ENCODE measurements at places on chromosomes 5 and 9.

GRCh38 chr5:109844148-109844547, 154.4 kb downstream of the MAN2A1 start:
- DNase-seq = no peak

- no peak for DNase-seq
These were observed 17.6 kb downstream of the MTX3 start for GRCh38 chr5:79973511-79973910.

DNA sequence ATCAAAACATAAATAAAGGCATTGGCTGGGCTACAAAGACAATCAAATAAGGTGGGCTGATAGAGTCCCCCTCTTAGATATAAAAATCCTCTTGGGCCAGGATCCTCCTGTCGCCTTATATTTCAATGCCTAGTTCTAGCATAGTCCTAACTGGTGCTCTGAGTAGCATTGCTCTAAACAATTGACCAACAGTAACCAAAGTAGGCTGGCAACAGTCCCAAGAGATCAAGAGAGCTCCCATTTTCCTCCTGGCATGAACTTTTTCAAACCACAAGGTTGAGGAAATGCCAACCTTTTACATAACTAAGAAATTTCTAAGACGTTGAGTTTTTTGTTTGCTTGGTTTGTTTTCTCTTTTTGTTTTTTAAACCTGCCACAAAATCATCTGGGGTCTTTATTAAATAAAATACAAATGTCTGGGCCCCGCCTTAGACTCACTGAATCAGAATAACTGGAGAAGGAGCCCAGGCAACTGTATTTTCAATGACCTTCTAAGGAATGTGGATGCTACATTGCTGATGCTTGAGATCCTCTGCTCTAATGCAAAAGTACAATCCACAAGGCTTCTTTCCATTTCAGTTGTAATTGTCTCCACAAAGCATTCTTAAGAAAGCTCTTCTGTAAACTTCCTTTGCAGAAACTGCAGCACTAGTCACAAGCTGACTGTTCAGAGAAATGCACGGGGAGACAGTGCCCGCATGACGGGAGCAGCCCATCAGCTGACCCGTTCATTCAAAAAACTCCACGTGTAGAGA, 2.9 kb downstream of the SLC45A2 start:
- DNase-seq = no peak

GRCh38 chr5:2908086-2908485, 156.6 kb upstream of the IRX2 start:
- DNase-seq = no peak

GRCh38 chr5:139577689-139578290, 16.7 kb downstream of the UBE2D2 start:
- no peak for DNase-seq

DNA sequence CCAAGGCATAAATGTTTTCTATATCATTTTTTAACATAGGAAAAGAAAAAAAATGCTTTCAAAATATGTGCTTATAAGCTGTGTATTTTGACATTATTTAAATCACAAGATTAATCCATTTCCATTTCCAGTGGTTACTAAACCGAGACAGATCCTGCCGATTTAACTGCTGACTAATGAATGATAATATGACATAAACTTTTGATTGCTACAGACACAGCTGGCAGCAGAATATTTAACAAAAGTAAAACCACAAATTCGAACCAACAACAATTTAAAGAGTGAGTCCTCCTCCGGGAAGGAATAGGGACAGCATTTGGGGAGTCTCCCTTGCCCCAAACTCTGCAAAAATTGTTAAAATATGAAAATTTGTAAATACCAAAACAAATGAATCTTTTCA, 401.3 kb upstream of the DAB2 start:
- no peak for DNase-seq

- DNase-seq = no peak
These were observed 85.6 kb downstream of the SMIM15 start for GRCh38 chr5:61076626-61077025.

GRCh38 chr5:122385286-122385685, 73.2 kb downstream of the SNCAIP start:
- DNase-seq = no peak

GRCh38 chr5:146025114-146025680, 80.2 kb downstream of the PLAC8L1 start:
- DNase-seq = no peak

DNA sequence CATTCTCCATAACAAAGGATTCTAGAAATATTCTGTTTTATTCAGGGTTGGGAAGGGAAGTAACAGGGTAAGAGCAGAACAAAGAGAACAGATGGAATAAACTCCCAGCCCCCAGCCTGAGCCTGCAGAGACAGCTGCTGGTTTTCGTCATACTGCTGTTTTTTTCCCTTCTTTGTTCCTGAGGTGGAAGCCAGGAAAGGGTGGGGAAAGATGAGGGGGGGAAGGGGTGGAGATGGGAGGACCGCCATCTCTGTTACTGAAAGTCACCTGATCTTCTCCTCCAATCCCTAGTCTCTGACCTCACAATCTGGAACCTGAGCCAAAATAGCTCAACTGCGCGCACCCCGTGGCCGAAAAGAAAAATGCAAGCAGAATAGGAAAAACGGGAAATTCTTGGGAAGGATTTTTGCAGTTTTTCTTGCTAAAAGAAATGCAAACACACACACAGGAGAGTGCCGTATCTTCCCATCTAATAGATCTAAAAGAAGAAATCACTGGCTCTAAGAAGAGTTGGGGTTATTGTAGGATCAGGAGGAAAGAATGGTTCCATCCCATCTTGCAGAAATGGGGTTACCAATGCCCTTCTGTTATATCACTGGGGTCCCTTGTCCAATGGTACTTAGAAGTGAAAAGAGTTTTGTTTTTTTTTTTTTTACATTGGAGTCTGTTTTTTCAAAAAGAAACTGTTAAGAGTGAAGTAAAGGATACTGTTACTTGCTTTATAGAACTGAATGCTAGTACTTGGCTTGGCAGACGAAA, 57.9 kb downstream of the DIAPH1 start:
- peak; percentile 97 for DNase-seq

GRCh38 chr9:107789001-107789700, 299.6 kb upstream of the KLF4 start:
- no peak for DNase-seq

- DNase-seq = no peak
These were observed 151.8 kb upstream of the RAD23B start for GRCh38 chr9:107131108-107131799.

DNA sequence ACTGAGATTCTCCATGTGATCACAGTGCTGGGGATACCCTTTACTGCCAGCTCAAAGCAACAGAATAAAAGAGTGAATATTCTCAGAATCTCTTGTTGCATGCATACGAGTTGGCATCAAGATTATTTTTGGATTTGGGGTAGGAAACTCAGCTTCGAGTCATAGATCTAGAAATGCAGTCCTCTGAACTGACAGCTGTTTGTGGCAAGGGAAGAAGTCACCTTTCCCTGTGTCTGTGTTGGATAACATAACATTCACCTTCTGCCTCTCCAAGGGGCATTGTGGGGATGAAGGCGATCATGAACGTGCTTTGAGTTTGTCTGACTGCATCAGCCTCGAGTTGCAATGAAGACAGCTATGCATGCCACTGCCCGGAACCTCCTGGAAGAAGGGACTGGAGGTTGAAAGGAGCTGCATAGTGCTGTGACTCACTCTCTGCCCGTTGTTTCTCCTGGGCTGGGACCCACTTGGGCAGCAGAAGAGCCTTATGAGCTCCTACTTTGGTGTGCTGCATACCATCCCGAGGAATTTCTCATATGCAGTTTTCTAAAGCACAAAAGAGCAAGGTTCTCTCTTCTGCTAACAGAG, 231.7 kb downstream of the ARHGAP26 start:
- no peak for DNase-seq

DNA sequence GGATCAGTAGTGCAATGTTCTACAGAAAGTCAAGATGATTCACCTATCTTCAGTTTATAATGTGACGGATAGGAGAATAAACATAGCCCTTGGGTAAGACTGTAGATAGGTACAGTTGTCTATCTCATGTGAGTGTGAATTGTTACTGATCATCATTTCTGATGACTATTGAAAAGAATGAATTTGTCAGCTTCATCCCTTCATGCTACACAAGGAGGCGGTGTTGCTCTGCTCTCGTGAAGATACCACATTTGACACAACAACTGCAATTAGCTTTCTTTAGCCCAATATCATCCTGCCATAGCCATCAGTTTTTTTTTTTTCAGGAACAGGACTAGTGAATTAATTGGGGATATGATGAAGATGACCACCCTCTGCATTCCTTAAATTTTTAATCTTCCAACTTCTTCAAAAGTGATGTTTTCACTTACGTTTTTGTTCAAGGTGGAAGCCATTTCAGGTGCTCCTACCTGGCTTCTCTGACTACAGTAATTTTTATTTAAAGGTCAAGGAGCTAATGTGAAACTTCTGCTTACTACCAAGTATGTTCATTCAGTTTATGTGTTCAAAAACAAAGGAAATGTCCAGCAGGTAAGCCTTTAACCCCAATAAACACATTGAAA, 152.9 kb upstream of the MOCS2 start:
- DNase-seq = no peak

GRCh38 chr9:38195737-38196161, 126.7 kb upstream of the SHB start:
- DNase-seq = no peak

DNA sequence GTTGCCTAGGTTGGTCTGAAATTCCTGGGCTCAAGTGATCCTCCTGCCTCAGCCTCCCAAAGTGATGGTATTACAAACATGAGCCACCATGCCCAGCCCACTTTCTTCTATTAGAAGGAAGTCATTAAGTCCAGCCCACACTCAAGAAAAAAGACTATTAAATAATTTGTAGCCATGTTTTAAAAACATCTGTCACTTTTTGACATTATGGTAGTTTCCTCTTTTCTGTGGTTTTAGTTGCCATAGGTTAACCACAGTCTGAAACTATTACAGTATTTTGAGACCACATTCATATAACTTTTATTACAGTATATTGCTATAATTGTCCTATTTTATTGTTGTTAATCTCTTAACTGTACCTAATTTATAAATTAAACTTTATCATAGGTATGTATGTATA, 31.9 kb upstream of the C5orf24 start:
- DNase-seq = no peak

DNA sequence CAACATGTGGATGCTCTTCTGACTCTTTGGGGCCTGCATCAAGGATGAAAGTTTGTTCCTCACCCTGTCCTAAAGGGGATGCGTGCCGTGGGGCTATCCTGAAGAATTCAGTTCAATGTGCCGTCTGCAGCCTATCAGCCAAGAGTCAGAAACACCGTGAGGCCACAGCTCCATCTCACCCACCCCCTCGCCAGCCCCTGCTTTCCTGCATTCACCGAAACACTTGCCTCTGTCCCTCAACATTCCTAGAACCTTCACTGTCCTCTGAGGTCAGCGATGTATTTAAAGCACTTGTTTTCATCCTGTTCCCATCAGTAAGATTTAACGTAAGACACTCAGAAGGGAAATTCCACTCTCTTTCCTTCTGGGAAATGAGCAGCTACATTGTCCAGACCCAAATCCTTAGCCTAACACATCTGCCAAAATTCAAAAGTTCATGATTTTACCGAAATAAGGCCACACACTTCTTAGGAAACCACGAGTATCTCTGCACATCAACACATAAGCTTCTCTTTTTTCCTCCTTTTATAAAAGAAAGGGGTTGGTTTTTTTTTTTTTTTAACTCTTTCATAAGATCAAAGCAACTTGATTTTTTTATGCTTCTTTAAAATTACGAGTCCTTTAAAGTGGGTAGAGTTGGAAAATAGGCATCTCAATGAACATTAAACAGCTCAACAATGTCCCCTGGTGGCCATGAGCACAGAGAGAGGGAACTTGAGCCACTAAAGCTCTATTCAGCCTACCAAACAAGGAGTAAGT, 100.7 kb downstream of the SUSD1 start:
- peak; percentile 79 for DNase-seq

GRCh38 chr5:81360640-81361039, 33.3 kb downstream of the ACOT12 start:
- DNase-seq = no peak

- no peak for DNase-seq
These were observed 615.0 kb upstream of the CHD1 start for GRCh38 chr5:99543841-99544240.

DNA sequence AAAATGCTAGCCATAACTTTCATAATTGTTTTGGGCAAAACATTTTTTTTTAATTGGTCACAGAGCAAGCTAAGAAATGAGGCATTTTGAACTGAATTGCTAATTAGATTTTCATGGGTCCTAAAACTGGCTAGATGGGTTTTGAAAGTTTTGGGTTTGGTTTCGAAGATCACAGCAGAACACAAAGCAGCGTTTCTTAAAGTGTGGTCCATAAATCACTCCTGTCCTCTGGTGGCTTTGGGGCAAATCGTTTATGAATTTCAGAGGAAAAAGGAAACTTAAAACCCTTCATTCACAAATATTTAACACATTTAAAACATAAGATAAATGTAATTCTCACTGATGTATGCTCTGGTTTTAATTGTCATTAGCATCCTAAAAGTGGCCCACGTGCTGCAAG, 503.7 kb downstream of the SPATA31D1 start:
- DNase-seq = no peak

- DNase-seq = no peak
These were observed 8.9 kb upstream of the SPATA31E1 start for GRCh38 chr9:87873607-87874303.

GRCh38 chr5:37754976-37755375, 84.9 kb downstream of the GDNF start:
- DNase-seq = no peak

DNA sequence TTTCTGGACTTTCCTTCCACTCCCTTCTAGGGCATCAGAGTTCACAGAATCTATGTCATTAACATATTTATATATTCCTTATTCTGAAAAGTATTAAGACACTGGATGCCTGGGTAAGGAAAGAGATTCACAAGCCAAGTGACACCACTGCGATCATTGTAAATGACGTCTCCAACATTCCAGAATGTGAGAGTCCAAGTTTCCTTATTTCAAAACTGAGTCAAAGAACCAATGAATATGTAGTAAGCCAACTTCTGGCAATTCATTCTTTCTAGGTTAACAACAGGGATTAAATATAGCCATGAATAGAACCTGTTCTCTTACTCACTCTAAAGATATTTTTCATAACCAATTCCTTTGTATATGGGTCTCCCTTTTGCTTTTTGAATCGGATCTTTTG, 18.1 kb downstream of the RAI14 start:
- no peak for DNase-seq

- DNase-seq = no peak
These were observed 149.5 kb downstream of the C9orf152 start for GRCh38 chr9:110058304-110058953.

DNA sequence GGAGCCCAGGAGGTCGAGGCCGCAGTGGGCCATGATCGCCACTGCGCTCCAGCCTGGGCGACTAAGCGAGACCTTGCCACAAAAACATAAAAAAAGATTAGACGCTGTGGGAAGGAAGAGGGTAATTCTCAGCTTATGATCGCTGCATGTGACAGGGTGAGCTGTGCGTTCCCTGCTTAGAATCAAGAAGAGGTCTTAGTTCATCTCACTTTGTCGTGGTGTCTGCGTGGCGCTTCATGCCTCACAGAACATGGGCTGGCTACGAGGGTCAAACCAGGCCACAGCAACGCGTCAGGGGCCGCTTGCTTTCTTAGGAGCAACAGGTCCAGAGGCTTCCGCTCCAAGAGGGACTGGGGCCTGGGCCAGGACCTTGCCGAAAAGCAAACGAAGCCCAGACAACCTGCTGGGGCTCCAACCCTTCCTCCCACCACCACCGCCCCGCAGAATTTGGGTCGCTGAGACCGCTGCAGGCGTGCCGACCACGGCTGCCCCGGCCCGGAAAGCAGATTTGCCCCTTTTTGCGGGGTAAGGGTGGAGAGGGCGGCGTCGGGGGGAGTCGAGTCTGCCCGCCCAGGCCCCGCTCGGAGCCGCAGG, 10.0 kb upstream of the GRIN1 start:
- no peak for DNase-seq
